Neural crest cell (in vitro differentiated cells): ENCODE measurements at places on chromosomes 6 and 20. TPM values are rescaled to one million over a fixed set of nuclear protein-coding genes. Genes with fewer than 3 reads are reported as not detected.

DNA sequence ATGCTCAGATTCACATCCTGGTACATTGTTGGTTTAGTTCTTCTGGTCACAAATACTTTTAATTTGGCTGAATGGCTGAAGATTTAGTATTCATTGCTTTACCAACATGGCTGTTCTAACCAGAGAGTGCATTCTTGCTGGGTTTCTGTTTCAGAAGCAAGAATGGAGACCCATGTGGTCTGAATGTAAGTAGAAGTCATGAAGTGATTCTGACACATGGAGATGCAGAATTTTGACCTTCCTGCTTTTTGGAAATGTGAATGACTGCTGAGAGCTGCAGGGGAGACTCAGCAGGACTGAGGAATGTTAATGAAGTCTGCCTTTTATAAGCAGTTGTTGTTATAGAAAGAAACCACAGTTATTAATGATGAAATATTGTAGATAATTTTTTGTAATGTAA is 576.1 kb upstream of the MARCKS start:
- no peak for DNase-seq

DNA sequence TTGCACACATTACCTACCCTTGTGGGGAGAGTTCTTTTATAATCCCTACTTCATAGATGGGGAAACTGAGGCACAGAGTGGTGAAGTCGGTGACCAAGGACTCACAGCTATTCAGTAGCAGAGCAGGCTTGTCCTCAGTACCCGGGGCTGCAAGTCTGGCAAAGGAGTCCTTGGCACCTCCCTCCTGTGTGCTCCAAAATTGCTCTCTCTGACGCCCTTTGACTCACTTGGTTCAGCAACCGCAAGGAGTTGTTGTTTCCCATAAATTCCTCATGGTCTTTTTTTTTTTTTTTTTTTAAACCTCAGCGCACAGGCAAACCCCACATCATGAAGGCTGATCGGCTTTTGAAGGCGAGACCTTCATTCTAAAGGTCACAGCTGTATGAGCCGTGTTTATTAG is 143.2 kb downstream of the CEBPB start:
- DNase-seq: no peak

DNA sequence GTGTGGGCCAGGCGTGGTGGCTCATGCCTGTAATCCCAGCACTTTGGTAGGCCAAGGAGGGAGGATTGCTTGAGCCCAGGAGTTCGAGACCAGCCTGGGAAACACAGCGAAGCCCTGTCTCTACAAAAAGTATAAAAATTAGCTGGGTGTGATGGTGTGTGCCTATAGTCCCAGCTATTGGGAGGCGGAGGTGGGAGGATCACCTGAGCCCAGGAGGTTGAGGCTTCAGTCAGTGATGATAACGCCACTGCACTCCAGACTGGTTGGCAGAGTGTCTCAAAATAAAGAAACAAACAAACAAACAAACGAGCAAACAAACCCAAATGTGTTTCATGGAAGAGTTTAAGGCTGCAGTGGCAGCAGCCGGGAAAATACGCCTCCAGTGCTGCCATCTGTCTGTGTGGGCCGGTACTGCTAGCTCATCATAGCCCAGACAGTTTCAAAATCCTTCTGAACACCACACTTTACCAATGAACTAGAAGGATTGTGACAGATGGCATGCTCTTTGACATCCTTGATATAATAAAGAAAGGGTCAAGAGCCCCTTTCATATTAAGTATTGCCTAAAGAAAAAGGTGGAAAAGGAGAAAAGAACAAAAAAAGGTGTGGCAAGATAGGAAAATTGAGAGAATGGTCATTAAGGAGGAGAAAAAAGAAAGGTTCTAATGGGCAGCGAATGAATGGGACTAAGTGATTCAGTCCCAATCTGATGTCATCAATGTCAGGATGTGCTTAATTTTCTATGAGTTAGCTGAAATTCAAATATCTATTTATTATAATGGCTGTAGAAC is 298.6 kb downstream of the SYNE1 start:
- peak; percentile 57 for DNase-seq

DNA sequence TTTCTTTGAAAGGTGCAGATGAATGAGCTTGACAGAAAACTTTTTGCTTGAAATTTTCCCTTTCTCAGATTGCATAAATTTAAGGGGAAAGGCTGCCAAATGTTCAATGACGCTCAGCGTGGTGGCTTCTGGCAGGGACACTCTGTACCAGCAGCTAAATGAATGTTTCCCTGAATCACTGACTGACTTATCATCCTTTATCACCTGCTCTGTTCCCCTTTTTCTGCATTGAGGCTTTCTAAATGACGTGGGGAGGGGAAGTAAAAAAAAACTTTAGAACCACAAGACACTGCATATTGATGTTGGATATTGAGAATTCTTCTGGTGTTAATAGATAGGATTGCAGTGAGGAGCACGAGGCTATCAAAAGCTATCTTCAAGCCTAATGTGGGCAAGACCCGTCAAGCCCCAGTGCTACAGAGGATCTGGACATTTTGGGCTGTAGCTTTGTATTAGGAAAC is 46.9 kb upstream of the ENPP5 start:
- DNase-seq: no peak

SLC22A7 gene
- total RNA-seq: 0.37 TPM in 1 of 2 replicates, not detected in the other
